ENCODE measurements at places on chromosomes 2 and 18.

GRCh38 chr18:12750076-12750714 lies 47.4 kb downstream of the PSMG2 start:
- no peak for DNase-seq

- DNase-seq = no peak
Measured at GRCh38 chr2:42742740-42743658, 20.9 kb downstream of the OXER1 start.

DNA sequence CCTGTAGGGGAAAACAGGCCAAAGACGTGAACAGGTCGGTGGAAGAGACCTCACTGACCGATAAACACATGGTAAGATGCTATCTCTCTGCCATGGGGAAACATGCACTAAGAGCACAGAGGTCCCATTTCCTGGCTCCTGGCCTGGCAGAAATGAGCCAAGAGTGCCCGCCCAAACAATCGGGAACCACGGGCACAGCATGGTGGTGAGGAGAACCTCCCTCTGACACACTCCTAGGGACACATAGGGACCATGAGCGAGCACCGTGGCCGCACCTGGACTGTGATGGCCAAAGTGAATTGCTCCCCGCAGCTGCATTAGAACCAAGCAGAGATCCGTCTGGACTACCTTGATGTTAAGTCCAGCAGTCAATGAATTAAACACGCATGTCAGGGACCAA lies 11.1 kb downstream of the HS6ST1 start:
- DNase-seq = no peak

DNA sequence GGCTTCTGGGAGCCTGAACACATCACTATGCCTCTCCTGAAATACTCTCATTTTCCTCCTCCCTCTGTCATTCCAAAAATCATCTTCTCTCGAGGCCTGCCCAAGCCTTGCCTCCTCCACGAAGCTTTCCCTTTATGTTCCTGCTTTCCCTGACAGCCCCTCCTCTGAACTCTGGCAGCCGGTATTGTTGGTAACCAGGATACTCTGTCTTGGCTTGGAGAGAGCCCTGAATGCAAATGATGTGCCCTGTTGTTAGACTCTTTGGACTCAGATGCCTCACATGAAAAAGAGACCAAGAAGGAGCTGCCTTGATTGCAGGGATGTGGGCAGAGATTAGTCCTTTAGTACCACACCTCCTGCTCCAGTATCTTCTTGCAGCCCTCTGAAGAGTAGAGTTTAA lies 138.5 kb upstream of the DLX2 start:
- no peak for DNase-seq

- DNase-seq = no peak
Measured at GRCh38 chr2:45851576-45852304, 200.3 kb downstream of the PRKCE start.

- DNase-seq = no peak
Measured at GRCh38 chr2:240441326-240441992, 6.0 kb downstream of the GPC1 start.

DNA sequence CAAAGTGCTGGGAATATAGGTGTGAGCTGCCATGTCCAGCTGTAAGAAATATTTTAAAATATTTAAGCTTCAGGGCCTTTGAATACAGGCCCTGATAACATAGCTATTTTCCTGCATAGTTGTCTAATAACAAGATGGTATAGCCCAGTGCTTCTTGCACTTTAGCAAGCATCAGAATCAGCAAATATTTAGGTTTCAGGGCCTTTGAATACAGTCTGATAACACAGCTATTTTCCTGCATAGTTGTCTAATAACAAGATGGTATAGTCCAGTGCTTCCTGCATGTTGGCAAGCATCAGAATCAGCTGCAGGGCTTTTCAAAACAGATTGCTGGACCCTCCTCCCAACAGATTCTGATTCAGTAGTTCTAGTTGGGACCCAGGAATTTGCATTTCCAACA lies 5.6 kb downstream of the GEMIN6 start:
- DNase-seq = no peak

- no peak for DNase-seq
Measured at GRCh38 chr2:9939587-9940485, 11.7 kb upstream of the GRHL1 start.

DNA sequence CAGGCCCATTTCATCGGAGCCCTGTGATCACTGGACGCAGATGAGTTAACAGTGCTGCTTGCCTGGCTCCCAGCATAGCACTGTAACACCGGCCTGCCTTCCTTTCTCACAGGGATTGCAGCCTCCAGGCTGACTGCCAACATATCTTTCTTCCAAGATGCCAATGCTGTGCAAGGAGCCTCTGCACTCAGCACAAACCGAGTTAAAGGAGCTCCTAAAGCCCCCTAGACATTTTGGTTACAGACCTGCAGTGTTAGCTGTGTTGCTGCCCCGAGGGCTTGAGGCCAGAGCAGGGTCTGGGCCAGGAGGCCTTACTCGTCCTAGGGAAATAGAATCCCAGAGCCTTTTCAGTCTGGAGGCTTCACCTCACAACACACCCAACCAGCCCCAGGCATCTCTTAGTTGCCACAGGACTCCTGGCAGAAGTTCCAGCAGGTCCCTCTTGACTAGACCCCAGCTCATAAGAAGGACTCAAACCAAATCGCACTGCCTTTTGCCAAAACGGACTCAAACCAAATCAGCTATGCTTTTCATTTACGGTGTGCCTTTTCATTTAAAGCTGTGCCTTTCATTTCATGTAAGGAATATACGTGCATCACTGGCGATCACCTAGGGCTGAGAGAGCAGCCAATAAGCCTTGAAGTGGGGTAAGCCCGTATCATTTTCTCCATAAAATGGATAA lies 58.4 kb upstream of the EML4 start:
- no peak for DNase-seq

DNA sequence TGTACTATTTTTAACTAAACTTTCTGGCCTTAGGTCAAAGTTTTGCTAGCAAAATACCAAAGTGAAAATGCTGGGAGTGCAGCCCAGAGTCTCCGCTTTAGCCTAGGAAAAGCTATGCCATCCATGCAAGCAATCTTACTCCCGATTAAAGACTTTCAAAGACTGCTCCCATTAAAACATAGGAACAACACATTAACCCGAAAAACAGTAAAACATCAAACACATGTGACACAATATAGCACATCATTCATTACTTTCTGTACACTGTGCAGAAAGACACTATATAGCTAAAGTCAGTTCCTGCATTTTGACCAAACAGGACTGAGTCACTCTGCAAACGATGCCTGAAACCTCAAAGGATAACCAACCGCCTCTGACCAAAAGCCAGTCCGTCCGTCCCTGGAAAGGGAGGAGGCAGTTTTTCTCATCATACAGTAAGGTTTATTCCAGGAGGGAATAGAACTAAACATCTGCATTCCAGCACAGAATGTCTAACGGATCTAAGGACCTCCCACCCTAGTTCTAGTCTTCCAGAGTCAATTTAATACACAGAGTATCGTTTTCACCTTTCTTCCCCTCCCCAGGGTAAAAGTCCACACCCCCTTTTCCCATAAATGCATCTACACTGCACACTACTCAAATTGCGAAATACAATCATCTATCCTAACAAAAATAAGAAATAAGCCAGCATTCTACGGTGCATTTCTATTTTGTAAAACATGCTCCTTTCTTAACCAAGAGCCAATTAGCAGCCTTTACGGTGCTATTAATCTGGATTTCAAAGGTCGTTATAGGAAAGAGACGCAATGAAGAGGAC lies 1.7 kb downstream of the ROCK2 start:
- DNase-seq = no peak

GRCh38 chr2:209473930-209474419 lies 50.1 kb downstream of the MAP2 start:
- DNase-seq = no peak

DNA sequence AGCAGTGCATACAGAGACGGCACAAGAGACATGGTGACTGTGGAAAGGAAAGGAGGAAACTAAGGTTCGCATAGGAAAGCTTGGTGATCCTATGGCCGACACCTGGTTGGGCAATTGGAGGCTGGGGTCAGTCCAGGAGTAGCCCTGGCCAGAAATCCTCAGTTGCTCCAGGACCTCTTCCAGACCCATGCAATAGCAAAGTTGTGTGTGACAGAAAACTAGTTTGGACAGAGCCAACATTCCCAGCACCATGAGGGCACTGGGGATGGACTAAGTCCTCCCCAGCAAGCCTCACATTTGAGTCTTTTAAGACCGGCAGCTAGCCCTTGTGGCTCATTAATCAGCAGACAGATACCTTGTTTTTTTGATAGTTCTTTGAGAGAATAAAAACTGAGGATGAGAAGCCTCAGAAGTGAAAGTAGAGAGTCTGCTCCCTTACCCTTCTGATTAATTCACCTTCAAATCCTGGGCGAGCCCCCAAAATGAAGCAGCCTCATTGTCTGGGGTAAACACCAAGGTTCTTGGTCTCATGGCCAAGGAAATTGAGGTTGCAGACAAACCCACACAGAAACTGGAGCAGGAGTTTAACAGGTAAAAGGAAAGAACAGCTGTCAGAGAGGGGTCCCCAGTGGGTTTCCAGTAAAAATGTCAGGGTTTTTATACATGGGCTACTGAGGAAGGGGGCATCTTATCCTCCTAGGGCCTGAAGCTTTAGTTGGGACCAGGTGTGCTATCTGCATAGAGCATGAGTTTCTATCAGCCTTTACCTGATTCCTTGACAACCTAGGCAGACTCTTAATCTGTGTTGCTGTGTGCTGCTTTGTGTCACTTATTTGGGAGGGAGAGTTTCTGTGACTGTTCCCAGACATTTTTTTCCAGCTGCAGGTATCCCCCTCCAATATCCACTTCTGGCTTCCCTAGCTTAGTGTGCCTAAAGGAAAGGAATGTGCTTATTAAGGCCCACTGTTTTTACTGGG lies 39.1 kb downstream of the STK17B start:
- DNase-seq = no peak

GRCh38 chr2:66867063-66867441 lies 432.1 kb downstream of the MEIS1 start:
- no peak for DNase-seq

DNA sequence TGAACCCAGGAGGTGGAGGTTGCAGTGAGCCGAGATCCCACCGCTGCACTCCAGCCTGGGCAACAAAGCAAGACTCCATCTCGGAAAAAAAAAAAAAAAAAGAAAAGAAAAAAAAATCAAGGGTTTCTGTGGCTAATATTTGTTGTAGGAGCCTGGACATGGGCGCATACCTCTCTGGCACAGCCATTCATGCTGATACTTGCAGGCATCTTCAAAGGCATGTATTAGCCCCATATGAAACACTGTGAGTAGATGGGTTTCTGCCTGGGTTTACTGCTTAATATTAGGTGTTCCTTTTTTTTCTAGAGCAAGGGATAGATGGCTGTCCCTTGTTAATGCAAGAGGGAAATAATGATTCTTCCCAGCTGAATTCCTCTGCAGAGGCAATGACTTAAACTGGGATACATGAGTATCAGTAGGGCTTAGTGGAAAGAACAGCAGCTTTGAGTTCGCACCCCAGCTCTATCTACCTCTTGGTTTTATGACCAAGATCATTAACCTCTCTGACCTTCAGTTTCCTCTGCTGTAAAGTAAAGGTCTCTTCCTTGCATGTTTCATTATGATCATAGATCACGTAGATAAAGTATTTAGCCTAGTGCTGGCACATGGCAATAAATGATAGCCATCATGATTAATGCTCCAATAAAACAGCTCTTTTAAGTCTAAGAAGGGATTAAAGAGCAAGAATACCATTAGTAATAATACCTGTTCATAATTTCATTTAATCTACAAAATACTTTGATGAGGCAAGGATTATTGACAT lies 4.5 kb upstream of the ATL2 start:
- no peak for DNase-seq

DNA sequence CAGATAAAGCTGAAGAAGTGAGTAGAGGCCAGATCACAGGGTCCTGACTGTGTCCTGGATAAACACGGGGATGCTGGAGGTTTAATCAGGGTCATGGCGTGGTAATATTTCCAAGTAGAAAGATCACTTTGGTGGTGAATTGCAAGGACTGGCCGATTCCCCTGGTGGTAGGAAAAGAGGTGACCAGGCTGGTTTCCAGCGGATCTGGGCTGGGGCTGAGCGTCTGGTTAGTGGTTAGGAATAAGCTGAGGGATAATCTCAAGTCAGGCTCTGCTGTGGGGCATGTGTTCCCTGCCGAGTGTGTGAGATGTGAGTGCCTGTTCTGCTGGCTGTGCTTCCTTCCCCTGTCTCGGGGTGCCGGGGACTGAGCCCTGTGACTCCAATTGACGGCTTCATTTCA lies 484.0 kb downstream of the TSN start:
- DNase-seq = no peak

GRCh38 chr2:160407393-160408172 lies 86.0 kb downstream of the RBMS1 start:
- no peak for DNase-seq

GRCh38 chr2:26743852-26744251 lies 20.2 kb upstream of the SLC35F6 start:
- DNase-seq = no peak

DNA sequence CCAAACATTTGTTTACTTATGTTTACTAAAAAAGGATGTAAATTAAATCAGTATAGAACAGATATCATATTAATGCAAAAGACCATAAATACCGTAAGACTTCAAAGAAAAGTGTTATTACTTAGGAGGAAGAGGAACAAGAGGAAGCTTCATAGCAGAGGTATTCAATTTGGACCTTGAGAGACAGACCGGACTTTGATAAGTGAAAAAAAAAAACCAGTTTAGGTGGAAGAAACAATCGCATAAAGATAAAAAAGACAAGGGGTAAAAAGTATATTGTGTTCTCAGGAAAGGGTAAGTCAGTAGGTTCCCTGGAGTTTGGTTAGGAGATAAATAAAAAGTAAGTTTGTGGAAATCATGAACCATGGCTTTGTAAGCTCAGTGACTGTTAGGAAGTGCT lies 17.6 kb downstream of the PELI1 start:
- DNase-seq = no peak

DNA sequence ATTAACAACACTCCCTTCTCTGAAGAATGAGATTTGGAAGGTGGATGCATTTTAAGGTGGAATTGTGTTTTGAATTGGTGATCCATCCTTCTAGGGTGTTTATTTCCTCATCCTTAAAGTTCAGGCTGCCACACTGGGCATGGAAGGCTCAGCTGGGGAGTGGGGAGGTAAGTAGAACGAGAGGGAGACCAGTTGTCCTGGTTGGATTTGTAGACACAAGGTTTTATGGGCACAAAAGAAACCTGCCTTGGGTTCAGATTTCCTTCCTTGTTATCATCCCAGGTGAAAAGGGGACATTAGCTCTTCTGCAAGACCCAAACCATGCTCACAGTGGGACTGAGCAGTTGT lies 101.0 kb upstream of the SIX3 start:
- no peak for DNase-seq

DNA sequence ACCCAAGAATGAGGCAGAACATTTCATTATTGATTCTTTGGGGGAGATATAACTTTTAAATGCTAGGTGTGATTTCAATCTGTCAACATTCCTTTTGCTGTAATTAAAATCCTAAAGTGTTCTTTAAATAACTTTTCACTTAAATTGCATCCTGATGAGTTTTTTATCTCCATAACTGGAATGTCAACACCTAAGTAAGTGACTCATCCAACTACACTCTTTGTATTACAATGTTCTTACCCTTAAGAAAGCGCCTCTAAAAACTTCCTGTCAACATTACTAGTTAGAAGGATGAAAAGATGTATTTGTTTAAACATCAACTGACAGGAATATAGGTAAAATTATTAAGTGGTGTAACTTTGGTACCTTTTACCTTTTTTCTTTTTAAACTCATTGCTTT lies 1657.0 kb downstream of the LRP1B start:
- DNase-seq = no peak

- DNase-seq = no peak
Measured at GRCh38 chr2:234771980-234772732, 179.7 kb upstream of the SH3BP4 start.

- DNase-seq = no peak
Measured at GRCh38 chr2:63792530-63792929, 49.2 kb upstream of the UGP2 start.
